ENCODE measurements at places on chromosomes 16 and 17.

DNA sequence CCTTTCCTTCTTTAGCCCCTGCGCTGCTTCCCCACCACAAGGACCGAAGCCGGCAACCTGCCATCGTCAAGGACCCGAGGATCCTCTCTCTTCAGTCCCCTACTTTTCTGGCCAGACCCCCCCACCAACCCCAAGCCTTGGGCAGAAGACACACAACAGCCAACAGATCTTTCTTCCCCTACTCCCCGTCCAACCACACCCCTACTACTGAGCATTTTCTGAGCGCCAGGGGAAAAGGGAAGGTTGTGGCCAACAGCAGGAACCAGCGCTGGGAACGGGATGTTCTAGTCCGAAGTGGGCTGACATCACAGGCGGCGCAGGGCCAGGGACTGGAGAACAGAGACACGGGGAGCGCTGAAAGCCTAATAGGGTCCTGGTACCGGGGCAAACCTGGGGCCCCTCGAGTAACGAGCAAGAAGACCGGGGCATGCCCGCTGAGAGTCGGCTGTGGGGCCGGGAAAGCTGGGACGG, 528 bp downstream of the PER1 start:
- no peak for ATAC-seq

- ATAC-seq = no peak
Measured at GRCh38 chr17:50484386-50485155, 5.9 kb downstream of the RSAD1 start.

- ATAC-seq = no peak
Measured at GRCh38 chr16:6019490-6019991, 921.9 kb upstream of the EEF2KMT start.

- ATAC-seq = no peak
Measured at GRCh38 chr17:57186226-57187019, 69.9 kb upstream of the MSI2 start.

- ATAC-seq = no peak
Measured at GRCh38 chr17:74605361-74605760, 13.3 kb upstream of the CD300LD start.

DNA sequence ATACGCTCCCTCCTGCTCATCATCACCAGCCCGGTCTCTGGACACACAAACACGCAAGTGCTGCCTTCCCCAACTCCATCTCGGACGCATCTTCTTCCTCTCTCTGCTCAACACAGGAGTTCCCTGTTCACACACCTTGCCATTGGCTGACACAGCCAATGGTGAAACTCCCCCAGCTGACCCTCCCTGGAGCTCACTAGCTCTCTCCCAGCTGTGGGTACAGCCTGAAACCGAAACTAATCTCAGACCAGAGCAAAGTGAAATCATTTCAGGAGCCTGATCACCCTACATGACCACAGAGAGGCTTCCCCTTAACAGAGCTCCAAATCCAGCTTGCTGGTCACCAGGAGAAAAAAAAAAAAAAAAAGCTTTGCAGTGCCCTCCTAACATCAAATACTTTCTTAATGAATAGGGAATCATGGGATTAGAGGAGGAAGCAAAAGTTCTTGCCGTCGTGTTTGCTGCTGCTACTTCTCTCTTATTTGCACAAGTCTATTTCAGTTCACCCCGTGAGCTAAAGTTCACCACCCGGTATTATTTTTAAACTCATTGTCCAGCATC, 8.3 kb downstream of the CUEDC1 start:
- peak; percentile 95 for ATAC-seq

- no peak for ATAC-seq
Measured at GRCh38 chr16:1338119-1338730, 4.8 kb downstream of the BAIAP3 start.

GRCh38 chr16:22007159-22007508, 777 bp upstream of the MOSMO start:
- ATAC-seq = no peak

DNA sequence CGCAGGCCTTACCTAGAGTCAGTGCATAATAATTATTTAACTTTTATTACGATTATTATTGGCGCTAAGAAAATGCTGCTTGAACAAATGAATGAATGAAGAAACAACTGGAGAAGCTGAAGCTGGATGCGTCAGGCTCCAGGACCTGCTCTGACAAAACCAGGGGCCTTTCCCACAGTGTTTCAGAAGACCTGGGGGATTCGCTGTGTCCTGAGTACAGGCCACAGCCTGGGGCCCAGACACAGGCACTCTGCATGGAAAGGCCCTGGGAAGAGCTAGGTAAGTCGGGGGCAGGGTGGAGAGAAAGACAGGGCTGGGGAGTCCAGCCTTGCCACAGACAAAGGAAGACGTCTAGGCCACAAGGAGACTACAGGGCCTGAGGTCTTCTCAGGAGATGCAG, 226.1 kb downstream of the ZNF423 start:
- ATAC-seq = no peak

DNA sequence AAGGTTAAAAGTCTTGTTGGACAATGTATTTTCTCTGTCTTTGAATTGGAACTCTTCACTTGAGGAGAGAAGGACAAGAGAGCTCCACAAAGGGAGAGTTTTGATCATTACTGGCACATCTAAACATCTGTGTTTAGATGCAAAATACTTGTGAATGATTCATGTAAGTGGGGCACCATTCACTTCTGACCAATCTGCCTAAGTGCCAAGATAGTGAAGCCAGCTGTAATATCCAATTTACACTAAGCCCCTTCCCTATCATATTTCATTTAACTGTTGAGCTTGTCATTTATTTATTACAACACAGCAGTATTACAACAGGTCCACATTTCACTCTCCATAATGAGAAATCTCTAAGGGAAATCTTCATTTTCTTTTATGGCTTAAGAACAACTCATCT, 832.3 kb upstream of the GOT2 start:
- ATAC-seq = no peak

GRCh38 chr17:15036238-15036637, 228.9 kb downstream of the PMP22 start:
- ATAC-seq = no peak

GRCh38 chr16:26816266-26816665, 250.5 kb upstream of the C16orf82 start:
- ATAC-seq = no peak

DNA sequence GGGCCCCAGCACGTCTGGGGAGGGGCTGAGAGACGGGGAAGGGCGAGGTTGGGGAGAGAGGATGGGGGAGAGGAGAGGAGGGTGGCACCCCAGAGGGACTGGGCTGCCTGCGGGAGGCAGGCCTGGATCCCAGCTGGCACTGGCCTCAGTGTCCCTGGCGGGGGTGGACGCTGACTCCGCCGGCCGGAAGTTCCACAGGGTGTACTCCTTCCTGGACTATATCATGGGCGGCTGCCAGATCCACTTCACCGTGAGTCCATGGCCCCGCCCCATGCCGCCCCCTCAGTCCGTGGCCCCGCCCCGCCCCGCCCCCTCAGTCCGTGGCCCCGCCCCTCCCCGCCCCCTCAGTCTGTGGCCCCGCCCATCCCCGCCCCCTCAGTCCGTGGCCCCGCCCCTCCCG, 11.3 kb downstream of the CPNE7 start:
- no peak for ATAC-seq

DNA sequence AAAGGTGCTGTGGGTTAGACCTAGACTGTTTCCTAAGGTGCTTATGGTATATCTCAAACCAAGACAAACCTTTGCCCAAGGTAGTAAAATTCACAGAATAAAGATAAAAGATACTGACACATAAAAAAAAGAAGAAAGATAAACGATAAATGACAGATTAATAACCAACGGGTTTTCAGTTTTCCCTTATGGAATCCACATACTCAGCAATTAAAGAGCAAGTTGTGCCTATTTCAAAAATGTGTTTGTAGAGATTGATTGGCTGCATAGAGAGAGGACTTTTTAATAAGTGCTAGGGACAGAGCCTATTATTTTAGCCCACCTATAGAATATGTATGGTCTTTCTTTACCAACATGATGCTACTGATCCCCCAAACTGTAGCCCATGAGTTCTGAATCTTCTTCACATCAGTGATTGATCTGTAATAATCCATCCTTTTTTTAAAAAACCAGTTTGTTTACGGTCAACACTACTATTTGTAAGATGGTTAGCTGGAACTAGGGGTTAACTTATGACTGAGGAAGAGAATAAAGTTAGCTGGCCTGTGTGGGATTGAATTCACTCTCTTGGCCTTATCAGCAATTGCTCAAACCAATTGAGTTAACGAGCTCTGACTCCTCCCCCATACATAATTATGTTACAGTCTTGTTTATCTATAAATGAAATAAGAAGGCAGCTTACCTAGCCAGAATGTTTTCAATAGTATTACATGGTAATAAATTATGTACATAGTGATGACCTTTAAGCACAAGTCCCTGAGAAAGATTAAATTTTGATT, 53.8 kb downstream of the SNX11 start:
- no peak for ATAC-seq

- peak; percentile 49 for ATAC-seq
Measured at GRCh38 chr16:66549284-66550131, at the start of gene TK2. TK2 (minus strand) TSS chr16:66550122; CDS start chr16:66550061, 61 bp downstream.

DNA sequence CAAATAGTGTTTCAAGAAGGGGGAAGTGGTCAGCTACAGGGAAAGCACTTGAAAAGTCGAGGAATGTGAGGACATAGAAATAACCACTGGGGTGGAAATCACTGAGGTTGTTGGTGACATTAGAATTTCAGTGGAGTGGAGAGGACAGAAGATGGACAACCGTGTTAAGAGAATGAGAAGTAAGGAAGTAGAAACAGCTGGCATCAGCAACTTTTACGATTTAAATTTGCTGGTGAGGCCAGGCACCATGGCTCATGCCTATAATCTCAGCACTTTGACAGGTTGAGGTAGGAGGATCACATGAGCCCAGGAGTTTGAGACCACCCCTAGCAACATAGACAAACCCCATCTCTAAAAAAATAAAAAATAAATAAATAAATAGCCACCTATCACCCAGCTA, 83.2 kb upstream of the PSMD7 start:
- no peak for ATAC-seq

DNA sequence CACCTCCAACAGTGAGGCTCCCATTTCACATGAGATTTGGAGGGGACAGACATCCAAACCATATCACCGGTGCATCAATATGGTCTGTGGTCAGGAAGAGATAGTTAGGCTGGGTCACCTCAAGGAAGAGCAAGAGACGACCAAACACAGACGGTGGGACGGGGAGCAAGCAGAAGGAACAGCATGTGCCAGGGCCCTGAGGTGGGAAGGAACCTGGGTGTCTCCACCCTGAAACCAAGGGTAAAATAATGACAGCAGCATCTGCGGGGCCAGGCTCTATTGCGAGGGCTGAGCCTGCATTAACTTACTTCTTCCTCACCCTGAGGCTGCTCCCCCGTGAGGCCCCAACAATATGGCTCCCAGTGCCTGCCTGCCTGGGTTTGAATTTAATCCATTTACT, 8.9 kb upstream of the PRSS21 start:
- no peak for ATAC-seq

DNA sequence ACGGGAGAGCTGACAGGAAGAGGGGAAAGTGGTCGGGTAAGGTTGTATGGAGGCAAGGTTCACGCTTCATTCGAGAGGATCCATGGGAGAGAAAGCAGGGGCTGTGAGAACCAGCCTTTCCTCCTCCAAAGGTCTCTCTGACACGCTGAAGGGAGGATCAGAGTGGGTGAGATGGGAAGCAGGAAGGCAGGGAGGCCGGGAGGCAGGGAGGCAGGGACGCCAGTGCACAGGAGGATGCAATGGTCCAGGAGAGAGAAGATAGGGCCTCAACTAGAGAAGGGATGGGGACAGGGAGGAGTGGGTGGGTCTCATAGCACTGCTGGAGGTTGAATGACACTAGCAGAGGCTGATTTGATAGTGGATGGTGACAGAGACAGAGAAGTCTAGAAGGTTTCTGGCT, 54.1 kb downstream of the PIMREG start:
- ATAC-seq = no peak

- no peak for ATAC-seq
Measured at GRCh38 chr16:55264949-55265348, 59.1 kb upstream of the IRX6 start.

DNA sequence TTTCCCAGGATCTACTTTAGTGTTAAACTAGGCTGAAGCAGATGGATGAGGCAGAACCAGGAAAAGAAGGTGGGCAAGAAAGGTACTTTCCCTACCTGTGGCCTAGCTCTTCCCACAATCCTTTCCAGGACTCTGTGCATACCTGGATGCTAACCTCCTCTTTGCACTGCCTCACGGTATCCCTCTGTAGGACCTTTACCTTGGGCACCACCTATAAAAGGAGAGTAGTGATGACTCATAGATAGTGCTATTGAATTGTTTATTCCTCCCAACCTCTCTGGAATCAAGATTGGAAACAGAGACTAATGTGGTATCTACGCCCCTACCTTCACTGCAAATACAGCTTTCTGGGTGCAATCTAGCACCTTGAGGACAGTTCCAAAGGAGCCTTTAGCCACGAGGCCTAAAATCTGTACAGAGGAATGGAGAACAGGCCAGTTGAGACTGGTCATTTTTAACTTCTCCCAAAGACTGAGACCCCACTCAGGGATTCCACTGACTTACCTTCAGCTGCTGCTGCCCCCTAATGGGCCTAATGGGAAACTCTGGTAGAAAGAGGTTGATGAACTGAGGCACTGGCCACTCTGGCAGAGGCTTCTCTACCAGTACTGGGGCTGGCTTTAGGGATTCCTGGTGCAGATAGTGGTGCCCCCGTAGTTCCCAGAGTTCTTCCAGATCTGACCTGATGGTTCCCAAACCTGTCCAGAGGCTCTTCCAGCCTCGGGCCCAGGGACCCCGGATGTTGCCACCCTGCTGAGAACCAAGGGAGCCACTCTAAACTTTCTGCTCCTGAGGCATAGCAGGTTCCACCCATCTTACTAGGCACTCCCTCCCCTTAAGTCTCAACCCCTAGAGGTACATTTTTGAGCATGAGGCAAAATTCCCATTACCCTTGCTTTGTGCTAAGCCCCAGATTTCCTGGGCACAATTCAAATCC, 781 bp downstream of the RSKR start:
- no peak for ATAC-seq

- ATAC-seq = no peak
Measured at GRCh38 chr17:45948498-45948880, 50.6 kb upstream of the STH start.

GRCh38 chr17:337866-338265, 14.7 kb downstream of the RPH3AL start:
- peak; percentile 24 for ATAC-seq

DNA sequence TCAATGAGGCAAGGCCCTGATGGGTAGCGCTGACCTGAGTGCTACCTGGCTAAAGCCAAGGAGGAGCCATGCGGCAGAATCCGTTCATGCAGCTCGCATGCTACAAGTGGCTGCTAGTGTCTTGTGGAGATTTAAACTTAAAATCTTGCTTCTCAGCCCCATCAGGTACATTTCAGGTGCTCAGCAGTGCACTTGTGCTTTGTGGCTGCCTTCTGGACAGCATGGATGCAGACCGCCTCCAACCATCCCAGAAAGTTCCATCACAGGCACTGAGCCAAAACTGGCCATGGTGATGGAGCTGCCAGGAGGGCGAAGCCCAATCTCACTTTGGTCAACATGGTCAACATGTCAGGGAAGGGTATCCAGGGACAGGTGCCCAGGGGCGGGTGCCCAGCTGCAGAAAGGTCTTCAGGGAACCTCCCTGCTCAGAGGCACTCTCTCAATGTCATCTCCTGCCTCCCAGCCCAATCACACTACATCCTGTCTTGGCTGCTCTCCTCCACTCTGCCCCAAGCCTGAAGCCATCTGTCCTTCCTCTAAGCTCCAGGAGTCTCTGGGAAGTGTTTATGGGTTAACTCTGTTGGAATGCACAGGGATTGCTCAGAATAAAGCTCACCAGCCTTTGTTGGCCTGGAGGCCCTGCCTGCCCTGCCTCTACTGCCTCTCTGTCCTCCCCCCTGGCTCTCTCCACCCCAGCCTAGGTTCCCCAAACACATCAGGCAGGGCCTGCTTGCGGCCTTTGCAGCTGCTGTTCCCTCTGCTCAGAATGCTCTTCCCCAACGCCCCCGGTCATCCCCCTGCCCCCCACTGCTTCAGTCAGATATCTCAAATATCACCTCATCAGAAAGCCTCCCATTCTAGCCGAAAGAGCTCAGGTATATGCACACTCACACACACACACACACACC, 18.3 kb upstream of the TNFRSF13B start:
- no peak for ATAC-seq
